ENCODE measurements at places on chromosomes 7 and 10. TPM values are rescaled to one million over a fixed set of nuclear protein-coding genes. Genes with fewer than 3 reads are reported as not detected.

The EPDR1 gene
- 3.5 TPM for polyA plus RNA-seq

The TRIM50 gene
- not detected for polyA plus RNA-seq

The KCNMA1 gene
- 29.7 TPM for polyA plus RNA-seq

The NDUFB8 gene
- 272 TPM for polyA plus RNA-seq

The GALNT17 gene
- not detected for polyA plus RNA-seq

The ZFAND2A gene
- 24.1 TPM for polyA plus RNA-seq
